ENCODE measurements at places on chromosomes 2 and 18.

- DNase-seq, result peak; percentile 92
These were observed 98.0 kb downstream of the INSIG2 start for GRCh38 chr2:118186110-118186857.

DNA sequence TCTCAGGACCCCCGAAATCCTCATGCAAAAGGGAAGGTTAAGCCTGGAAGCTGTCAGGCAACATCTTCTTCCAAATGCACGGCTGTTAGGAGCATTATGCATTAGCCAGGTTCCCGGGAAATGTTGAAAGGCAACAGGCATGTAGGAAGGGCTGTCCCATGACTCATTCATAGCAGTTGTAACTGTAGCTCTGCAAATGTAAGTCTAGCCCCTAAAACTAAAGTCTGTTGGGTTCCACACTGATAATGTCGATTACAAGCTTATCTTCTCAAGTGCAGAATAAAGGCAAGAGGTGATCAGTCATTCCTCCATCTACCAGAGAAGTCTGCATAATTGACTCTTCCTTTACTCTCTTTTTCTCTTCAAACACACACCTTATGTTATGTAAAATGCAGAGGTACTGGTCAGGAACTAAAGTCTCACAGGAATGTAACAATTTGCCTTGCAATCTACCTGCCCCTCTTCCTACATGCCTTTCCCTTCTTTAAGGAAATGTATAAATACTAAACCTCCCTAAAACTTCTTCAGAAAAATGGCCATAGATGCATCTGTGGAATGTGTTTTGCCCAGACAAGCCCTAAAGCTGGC is 99.8 kb downstream of the AKAIN1 start:
- no peak for DNase-seq

DNA sequence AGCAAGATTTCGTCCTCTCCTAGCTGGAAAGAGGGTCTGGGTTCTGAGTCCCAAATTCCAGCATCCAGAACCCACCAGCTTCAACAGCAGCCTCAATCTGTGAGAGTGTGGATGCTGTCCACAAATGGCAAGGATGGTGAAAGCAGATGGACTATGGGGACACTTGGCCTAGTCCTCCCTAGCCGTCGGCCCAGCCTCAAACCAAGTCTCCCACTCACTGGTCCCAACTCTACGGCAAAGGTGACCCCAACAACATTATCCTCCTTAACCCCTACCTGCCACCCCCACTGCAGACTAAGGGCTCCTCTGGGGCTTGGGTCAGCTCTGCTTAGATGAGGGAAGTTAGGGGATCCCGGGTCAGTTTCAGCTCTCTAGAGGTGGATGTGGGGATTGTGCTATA is 57.3 kb downstream of the TNS1 start:
- DNase-seq, result no peak

- no peak for DNase-seq
These were observed 91.4 kb downstream of the COL6A3 start for GRCh38 chr2:237322564-237322963.

DNA sequence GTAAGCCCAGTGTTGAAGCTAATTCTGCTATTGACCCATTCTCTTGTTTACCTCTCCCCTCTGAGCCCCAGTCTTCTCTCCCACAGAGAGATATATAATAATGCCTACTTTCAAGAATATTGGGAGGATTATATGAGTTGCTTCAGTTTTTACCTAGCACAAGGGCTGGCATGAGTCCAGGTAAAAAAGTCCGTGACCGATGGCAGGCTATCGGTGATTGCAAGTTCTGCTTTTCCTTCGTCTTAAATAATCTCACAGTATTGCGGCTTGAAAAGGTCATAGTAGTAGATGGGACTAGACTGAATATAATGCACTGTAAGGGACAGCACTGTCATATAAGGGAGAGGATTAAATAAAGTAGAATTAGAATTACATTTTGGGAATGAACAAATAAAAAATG is 77.6 kb downstream of the KIF5C start:
- DNase-seq, result no peak

DNA sequence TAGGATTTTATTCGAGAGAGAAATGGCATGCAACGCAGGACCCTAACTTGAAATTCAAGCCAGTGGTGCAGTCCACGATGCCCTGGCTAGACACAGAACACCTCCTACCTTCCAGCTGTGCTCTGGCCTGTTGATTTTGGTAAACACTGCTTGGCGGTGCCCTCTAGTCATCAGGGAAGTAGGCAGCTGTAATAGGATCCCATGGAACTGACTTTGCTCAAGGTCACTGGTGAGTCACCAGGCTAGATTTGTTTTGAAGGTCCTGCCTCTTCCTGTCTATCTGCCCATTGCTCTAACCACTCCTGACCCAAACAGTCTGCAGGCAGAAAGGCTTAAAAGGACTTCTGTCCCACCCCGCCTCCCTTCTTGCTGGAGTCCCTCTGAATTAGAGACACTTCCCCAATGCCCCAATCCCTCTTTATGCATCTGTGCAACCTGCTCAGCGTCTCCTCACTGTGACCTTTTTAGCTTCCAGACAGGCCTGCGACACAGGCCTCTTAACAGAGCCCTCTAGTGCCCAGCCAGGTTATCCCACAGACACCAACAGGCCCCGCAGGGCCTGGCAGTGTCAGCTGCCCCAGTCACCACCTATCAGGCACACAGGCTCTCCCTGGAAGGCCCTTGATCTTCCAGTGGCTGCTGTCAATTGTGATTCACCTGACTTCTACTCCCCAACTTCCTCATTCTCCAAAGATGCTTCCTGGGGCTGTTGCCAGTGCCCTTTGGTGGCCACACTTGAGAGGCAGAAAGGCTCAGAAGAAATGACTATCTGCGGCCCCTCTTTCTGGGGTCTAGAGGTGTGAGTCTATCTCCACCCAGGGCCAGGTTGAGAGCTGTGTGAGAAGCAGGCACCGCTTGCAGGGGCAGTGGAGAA is 5.2 kb downstream of the TMEM127 start:
- DNase-seq, result peak; percentile 66

GRCh38 chr18:10856132-10856531 is 293.2 kb downstream of the PIEZO2 start:
- no peak for DNase-seq

DNA sequence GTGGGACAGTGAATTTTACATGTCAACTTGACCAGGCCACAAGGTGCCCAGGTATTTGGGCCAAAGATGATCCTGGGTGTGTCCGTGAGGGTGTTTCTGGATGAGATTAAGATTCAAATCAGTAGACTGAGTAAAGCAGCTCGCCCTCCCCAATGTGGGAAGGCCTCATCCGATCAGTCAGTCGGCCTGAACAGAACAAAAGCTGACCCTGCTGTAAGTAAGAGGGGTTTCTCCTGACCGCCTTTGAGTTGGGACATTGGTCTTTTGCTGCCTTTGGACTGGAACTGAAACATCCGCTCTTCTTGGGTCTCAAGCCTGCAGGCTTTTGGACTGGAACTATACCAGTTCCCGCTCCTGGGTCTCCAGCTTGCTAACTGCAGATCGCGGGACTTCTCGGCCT is 233.3 kb downstream of the KLHL29 start:
- no peak for DNase-seq

GRCh38 chr2:56473524-56473923 is 289.7 kb downstream of the CCDC85A start:
- DNase-seq, result no peak

DNA sequence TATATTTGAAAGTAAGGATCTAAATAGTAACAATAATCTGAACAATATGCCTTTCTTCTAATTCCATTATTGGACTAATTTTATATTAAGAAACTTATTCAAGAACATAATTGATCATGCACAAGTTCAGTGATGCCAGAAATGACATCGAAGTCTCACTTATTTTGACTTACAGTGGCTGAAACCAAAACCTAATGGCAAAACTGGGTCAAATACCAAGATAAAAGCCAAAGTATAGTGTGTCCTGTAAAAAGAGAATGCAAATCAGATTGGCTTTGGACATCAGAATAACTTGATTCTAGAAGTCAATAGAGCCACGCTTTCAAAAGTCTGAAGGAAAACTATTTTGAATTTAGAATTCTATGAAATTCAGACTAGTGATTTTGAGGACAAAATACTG is 137.2 kb downstream of the FTCDNL1 start:
- no peak for DNase-seq

- DNase-seq, result no peak
These were observed 35.6 kb downstream of the MAL start for GRCh38 chr2:95061119-95061512.

- no peak for DNase-seq
These were observed 42.7 kb downstream of the ODC1 start for GRCh38 chr2:10405448-10405847.

DNA sequence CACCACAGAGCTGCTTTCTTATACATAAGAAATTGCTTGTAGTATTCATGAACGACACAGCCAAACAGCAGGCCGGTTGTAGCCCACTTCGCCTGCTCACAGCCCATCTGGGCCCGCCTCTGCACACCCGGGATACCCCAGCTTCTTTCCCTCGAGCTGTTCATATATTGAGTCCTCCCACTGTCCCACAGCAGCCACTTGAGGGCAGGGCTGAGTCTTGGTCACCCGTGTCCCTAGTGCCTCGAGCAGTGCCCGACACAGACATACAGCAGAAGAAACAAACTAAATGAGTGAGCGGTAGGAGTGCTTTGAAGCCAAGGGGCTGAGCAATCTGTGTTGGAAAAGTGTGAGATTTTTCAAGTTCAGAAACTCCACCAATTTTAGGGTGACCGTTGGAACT is 251.4 kb downstream of the KLHL29 start:
- DNase-seq, result peak; percentile 23

GRCh38 chr2:120141300-120142069 is 81.7 kb downstream of the TMEM185B start:
- no peak for DNase-seq

DNA sequence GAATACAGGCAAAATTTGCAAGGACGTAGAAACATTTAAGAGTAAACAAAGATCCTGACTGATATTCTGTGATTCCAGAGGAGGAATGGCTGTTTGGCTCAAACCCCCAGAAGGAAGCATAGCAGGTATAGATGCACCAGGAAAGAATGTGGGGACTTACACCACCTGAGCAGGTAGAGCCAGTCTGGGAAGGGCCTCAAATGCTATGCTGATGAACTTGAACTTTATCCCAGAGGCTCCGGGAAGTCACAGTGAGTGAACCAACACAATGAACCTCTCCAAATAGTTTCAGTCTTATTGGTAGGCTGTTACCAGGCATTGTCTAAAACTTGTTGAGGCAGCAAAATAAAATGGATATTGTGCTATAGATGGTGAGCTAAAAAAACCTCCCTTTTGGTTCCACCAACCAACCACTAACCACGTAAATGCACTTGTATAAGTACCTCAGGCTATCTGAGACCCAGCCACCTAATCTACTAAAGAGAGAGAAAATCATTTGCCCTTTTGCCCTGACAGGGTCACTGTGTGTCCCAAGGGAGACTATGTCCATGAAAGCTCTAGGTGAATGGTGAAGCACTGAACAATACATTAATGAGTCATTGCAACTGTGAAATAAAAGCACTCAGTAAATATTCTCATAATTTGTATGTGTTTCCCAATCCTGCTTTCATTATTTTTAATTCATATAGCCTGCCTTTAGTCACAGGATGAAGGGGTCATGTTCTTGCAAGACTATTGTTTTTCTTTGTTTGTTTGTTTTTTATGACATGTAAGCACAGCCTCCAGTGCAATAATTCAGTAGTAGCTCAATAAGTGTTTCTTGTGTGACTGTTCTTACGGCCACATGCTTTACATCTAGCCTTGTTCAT is 911.6 kb downstream of the EPHA4 start:
- no peak for DNase-seq

- DNase-seq, result no peak
These were observed 50.4 kb downstream of the UXS1 start for GRCh38 chr2:106143495-106144215.

DNA sequence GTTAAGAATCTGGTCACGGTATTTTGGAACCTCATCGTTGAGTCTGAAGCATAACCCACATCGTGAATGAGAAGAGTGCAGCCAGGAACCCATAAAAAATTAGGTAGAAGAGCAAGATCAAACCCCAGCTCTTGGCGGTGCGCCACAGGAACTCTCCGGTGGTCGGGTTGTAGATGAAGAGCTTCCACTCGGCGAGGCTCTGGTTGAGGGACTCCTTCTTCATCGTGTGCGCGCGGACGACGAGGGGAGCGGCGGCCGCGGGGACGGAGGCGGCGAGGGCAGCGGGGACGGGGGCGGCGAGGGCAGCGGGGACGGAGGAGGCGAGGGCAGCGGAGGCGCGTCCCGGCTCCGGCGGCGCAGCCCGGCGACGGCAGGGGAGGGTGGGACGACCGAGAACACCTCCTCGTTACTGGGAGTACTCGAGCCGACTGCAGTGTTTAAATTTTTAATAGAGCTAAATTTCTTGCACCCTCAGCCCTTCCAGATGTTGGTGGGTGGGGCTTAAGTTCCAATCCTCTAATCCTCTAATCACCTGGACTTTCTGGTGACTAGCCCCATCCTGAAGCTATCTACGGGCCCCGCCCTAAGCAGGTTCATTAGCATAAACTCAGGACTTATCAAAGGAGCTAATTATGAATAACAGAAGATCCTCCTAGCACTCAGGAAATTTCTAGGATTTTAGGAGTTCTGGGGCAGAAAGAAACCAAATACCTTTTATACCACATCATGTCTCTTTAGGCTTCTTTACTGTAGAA is 20.4 kb upstream of the PAPOLG start:
- DNase-seq, result peak; percentile 13

DNA sequence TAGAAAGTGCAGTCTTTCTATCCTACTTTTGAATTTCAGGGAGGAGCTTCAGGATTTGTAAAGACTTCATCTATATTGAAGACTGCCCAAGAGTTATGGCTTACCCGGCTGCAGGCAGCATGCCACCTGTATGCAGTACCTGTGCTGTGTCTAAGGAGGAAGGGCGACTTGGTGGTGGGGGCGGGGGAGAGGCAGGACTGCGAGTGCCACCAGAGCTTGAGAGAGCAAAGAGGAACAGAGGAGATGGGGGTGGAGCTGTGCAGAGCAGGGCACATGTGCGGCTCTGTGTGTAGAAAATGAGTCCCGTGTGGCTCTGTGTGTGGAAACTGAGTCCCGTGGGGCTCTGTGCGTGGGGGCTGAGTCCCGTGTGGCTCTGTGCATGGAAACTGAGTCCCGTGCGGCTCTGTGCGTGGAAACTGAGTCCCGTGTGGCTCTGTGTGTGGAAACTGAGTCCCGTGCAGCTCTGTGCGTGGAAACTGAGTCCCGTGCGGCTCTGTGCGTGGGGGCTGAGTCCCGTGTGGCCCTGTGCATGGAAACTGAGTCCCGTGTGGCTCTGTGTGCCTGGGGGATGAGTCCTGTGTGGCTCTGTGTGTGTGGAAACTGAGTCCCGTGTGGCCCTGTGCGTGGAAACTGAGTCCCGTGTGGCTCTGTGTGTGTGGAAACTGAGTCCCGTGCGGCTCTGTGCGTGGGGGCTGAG is 43.2 kb downstream of the LDLRAD4 start:
- peak; percentile 14 for DNase-seq
